ENCODE measurements at places on chromosomes 6 and 20.

DNA sequence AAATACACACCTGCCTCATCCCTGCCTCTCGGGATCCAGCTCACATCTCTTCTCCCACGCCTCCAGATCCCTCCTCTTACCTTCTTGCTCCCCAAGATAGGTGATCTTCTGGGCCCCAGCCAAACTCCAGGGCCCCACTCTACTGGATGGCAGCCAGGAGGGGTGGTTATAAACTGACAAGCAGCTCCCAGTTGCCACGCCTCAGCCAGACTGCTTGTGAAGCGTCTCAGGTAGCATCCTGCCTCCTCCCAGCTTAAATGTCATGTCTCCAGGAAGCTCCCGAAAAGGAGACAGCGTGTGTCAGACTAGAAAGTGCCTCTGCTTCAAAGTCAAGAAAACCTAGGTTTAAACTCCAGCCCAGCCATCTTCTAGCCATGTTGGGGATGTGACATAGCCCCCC, 114.1 kb downstream of the LRFN2 start:
- no peak for DNase-seq

DNA sequence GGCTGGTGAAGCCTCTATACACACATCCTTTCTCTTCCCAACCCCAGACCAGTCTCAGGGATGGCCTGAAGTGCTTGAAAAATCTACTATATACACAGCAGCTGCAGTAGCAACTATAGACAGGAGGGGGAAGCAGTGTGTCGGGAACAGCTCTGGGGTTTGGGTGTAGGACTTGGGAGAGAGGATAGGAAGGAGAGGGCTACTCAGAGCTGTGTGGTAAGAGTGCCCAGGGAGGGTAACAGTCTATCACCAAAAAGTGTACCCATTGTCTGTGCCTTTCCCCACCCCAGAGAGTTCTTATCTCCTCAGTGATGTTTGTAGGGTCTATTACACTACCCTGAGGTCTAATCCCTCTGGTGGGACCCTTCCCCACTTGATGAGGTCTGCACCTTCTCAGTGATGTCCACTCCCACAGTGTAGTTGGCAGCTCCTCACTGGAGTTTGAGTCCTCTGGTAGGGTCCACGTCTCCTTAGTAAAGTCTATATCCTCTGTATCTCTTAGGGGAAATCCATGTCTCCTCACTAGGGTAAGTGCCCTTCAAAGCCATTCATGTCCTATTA, 1.5 kb upstream of the GGT7 start:
- no peak for DNase-seq

- no peak for DNase-seq
Measured at GRCh38 chr6:156107624-156108101, 652.0 kb upstream of the NOX3 start.

GRCh38 chr6:113825781-113826180, 31.4 kb upstream of the MARCKS start:
- DNase-seq, result peak; percentile 82

DNA sequence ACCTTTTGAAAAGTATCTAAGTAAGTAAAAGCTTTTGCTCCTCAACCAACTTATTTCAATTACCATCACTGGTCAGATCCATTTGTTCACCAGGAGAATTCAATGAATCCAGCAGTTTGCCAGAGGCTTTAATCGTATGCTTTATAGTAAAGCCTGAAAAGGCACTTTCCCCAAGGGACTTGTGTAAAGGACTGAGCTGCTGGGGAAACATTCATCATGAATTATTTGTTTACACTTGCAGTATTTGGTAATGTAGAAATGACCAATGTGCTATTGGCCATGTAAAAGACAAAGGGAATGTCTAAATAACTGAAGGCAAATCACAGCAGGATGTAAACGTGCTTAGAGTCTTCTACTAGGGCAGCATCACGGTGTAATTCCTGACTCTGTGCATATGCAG, 471.4 kb downstream of the ADGRB3 start:
- DNase-seq, result no peak

GRCh38 chr6:55825402-55826051, 49.9 kb downstream of the BMP5 start:
- no peak for DNase-seq

GRCh38 chr6:127460465-127460864, 1.3 kb upstream of the KIAA0408 start:
- DNase-seq, result no peak

DNA sequence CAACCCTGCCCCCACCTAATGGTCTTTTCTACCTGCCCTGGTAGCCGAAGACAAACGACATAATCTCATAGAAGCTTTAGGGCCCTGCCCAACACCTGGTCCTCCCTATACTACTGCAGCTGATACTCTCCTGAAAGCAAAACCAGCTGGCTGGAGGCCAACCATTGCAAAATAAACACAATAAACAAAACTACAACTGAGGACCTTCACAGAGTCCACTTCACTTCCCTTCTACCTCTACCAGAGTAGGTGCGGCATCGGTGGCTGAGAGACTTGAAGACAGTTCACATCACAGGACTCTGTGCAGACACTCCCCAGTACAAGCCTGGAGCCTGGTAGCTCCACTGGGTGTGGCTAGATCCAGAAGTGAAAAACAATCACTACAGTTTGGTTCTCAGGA, 476.2 kb downstream of the MMUT start:
- no peak for DNase-seq

DNA sequence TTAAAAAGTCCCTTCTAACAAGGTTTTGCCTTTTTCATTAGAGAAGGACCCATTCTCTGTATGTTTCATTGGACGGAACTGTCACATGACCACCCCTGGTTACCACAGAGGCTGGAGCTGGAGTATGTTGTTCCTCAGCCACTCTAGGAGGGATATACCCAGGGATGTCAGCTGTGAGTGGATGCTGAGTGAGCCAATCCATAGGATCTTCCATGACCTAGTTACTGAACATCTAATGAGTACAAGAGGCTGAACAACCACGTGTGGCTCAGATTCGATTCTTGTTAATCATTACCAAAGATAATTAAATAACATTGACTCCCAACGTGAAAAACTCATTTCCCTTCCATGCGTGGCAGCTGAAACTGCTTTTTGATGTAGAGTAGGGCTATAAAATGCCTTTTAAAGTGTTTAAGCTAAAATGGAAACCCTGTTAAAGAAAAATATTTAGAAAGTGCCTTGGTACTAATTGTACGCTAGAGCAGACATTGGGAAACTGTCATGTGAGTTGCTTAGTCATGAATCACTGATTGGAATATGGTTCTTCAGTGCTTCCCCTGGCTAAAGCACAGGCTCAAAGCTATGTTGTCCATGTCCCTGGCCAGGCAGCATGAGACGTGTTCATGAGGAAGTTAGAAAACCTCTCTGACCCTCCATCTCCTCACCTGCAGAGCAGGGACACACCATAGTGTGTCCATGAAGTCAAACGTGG, 256.1 kb downstream of the ZNF217 start:
- DNase-seq, result no peak

DNA sequence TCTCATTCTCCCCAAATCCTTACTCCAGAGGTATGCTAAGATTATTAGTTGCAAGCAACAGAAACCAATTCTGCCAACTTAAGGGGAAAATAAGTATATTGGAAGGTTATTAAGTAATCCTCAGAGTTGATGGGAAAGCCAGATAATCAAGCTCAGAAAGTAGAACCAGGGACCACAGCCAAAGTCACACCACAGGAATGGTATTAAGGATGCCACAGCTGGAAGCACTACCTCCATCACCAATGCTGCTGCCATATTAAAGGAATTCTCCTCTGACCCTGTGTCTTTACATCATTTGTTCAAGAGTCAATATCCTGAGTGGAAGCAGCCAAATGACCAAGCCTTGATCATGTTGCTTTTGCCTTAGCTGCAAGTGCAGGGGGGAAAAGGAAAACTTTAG, 9.9 kb downstream of the PROCR start:
- DNase-seq, result no peak

DNA sequence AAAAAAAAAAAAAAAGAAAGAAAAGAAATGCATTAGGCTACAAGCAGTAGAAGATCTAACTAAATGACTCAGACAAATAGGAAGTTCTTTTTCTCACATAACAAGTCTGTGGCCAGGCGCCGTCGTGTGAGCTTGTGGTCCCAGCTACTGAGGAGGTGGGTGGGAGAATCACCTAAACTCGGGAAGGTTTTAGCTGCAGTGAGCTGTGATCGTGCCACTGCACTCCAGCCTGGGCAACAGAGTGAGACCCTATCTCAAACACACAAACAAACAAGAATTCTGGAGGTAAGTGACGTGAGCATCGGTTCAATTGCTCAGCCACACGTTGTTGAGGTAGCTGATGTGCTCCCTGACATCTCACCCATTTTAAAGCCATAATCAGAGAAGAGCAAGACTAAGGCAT, 37.9 kb upstream of the SLC23A2 start:
- no peak for DNase-seq
